ENCODE measurements at places on chromosomes 2 and 18. TPM values are rescaled to one million over a fixed set of nuclear protein-coding genes. Genes with fewer than 3 reads are reported as not detected.

The PGAP1 gene
- total RNA-seq, result 5.1 TPM

The SLC16A14 gene
- total RNA-seq, result 0.57 TPM

The ABCB11 gene
- total RNA-seq, result not detected

The RAB11FIP5 gene
- 24.4 TPM for total RNA-seq

The CKAP2L gene
- 17.7 TPM for total RNA-seq

The SCN7A gene
- not detected for total RNA-seq

The KCNK3 gene
- total RNA-seq, result not detected

Data from PC-9 (cell line).